GM19239 (cell line): ENCODE measurements at places on chromosomes 3 and 15.

- no peak for DNase-seq
Observed at GRCh38 chr3:107660306-107660976, 137.7 kb downstream of the BBX start.

GRCh38 chr3:62600033-62600432 lies 226.7 kb upstream of the FEZF2 start:
- no peak for DNase-seq

GRCh38 chr15:74122403-74123130 lies 7.8 kb upstream of the ISLR2 start:
- no peak for DNase-seq

GRCh38 chr3:66629982-66630368 lies 129.2 kb upstream of the LRIG1 start:
- no peak for DNase-seq

GRCh38 chr3:41578798-41579197 lies 379.5 kb downstream of the CTNNB1 start:
- DNase-seq = no peak

GRCh38 chr15:66151809-66152208 lies 101.7 kb downstream of the MEGF11 start:
- DNase-seq = no peak

DNA sequence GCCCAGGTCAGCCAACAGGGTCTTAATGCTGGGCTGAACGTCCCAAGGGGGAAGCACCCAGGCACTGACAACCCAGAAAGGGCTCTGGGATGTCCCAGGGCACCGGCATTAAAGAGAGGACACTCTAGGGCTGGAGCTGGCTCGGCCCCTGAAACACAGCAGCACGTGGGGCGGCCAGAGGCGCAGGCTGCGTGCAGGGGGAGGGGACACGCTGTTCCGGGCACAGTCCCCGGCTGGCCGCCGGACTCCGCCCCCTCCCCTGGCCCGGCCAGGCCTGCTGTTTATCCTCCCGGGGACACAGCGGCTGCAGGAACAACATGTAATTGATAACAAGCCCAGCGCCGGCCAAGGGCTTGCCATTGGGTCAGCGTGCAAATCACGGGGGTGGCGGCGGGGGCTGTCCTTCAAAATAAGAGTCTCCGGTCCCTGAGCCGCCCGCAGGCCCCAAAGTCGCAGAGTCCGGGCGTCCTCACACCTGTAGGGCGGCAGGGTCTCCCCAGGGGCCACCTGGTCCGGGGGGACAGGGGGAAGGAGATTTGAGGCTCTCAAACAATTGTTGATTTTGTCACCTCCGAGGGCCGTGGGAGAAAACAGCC lies 1.3 kb downstream of the KLF15 start:
- DNase-seq = no peak

DNA sequence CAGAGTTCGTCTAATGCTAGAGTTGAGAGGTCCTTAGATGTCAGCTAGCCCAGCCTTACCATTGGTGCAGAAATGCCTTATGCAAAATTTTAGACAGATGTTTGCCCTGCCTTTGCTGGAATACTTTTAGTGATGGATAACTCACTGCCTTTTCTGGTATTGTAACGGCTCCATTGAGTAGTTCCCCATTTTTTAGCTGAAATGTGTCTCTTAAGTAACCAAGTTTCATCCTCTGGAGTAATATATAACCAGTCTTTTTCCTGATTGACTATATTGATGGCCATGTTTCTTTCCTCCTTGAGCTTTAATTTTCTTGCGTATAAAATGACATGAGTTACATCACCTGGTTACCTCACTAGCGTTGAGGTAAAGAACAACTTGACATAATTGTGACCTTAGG lies 45.0 kb downstream of the SNRK start:
- DNase-seq = no peak

GRCh38 chr3:157166561-157166960 lies 6.6 kb upstream of the CCNL1 start:
- DNase-seq = no peak

- DNase-seq = no peak
Observed at GRCh38 chr15:96521386-96521785, 190.9 kb downstream of the NR2F2 start.

- DNase-seq = no peak
Observed at GRCh38 chr3:134085034-134085775, 55.5 kb upstream of the SLCO2A1 start.

- no peak for DNase-seq
Observed at GRCh38 chr3:18409266-18409665, 15.9 kb downstream of the SATB1 start.

DNA sequence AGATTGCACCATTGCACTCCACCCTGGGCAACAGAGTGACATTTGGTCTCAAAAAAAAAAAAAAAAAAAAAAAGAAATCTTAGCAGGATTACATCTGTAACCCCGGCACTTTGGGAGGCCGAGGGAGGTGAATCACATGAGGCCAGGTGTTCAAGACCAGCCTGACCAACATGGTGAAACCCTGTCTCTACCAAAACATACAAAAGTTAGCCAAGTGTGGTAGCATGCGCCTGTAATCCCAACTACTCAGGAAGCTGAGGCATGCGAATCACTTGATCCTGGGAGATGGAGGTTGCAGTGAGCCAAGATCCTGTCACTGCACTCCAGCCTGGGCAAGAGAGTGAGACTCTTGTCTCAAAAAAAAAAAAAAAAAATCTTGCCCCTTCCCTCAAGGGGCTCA lies 40.4 kb downstream of the LIPC start:
- DNase-seq = no peak
